Osteocyte (in vitro differentiated cells): ENCODE measurements at places on chromosomes 3 and 15.

- DNase-seq: no peak
Measured at GRCh38 chr3:11995120-11995519, 9.1 kb upstream of the SYN2 start.

DNA sequence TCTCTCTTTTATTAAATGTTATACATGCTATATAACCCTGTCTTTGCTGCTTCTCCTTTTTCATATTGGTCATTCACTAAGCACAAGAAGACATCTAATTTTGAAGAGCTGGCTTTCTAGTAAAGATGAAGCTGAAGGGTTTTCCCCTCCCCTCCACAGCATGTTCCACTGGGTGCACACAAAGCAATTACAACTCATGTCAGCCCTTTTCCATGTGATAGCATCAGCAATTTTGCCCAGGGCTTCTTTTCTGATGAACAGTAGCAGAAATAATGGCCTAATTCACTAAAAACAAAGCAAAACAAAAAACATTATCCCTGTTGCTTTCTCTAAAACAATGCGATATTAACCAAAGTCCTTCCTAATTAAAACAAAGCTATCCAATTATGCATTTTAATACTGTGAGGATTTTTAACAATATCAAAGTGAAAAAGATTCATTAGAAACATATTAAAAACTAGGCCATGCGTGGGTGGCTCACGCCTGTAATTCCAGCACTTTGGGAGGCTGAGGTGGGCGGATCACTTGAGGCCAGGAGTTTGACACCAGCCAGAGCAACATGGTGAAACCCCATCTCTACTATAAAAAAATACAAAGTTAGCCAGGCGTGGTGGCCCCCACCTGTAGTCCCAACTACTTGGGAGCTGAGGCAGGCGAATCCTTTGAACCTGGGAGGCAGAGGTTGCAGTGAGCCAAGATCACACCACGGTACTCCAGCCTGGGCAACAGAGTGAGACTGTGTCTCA, 12.2 kb upstream of the PIK3R4 start:
- no peak for DNase-seq

DNA sequence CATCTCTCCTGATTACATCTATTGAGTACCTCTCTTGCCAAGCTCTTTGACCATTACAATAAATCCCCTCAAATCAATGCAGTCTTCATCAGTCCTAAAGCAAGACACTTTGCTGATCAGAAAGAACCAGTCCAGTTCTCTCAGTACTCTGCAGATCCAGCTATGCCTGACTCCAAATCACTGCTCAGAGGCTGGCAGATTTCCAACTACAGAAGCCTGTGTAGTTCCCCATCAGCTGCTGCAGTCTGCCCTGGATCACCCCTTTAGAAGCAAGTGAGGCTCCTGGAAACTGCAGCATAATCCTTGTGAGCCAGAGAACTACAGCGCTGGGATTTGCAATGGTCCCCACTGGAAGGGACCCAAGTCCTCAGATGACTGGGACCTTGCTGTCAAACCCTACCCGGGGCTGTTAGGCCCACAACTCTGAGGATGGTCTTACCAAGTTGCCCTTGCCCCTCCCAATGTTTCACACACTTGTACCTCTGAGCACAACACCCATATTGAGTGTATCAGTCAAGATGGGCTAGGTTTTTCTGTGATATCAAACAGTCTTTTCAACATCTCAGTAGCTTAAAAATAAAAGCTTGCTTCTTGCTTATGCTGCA, 81.9 kb upstream of the TOPAZ1 start:
- no peak for DNase-seq

- no peak for DNase-seq
Measured at GRCh38 chr3:58271901-58272501, 34.0 kb upstream of the RPP14 start.

DNA sequence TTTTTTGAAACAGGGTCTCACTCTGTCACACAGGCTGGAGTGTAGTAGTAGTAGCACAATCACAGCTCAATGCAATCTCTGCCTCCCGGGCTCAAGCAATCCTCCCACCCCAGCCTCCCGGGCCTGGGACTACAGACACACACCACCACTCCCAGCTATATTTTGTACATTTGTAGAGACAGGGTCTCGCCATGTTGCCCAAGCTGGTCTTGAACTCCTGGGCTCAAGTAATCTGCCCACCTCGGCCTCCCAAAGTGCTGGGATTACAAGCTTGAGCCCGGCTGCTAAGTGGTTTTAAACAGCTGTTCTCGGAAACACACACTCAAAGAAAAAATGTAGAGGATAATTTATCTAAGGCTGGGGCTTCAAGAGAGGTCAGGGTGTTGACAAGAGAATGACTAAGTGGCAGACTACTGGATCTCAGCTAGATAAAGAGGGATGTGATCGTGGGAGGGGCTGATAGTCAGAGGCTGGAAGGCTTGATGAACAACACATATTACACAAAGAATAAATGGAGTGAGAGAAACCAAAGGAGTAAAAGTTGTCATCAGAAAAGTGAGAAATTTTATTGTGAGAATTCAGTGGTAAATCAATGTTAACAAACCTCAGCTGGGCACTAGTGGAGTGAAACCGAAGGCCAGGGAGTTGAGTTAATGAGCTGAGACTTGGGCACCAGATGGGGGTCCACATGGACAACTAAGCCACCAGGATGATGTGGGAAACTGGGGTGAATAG, 6.7 kb downstream of the CCR5AS start:
- DNase-seq: no peak

GRCh38 chr3:445960-446359, 249.4 kb downstream of the CHL1 start:
- no peak for DNase-seq

DNA sequence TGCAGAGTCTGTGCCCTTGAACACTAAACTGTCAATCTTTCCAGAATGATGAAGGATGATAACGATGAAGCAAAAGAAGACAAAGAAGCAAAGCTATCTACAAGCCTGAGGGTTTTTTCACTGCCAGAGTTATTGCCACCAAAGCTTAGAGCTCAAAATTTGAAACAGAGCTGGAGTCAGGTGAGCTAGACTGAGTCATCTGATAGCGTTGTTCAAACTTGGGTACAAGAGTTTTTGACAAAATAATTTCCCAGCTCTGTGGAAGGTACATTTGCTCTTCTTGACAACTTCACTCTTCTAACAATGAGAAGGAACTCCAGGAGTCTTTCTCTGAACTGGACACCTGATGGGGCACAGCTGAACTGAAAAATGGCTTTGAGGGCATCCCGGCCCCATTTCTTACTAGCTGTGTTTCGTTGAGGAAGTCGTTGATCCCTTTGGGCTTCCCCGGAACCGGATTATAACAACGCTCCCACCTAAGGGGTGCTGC, 715 bp downstream of the MCCC1 start:
- no peak for DNase-seq
